ENCODE measurements at places on chromosomes 12 and 14. TPM values are rescaled to one million over a fixed set of nuclear protein-coding genes. Genes with fewer than 3 reads are reported as not detected.

Gene MOAP1
- total RNA-seq = 23.1 TPM

Gene FOXA1
- not detected for total RNA-seq

Gene ANKS1B
- 0.30 TPM for total RNA-seq

Gene AMN
- 0.20 TPM for total RNA-seq

Gene MIP
- total RNA-seq = not detected

Gene PTCSC3
- not detected for total RNA-seq

GRCh38 chr14:89344920-89345254 is 72.1 kb downstream of the FOXN3 start:
- DNase-seq = no peak

DNA sequence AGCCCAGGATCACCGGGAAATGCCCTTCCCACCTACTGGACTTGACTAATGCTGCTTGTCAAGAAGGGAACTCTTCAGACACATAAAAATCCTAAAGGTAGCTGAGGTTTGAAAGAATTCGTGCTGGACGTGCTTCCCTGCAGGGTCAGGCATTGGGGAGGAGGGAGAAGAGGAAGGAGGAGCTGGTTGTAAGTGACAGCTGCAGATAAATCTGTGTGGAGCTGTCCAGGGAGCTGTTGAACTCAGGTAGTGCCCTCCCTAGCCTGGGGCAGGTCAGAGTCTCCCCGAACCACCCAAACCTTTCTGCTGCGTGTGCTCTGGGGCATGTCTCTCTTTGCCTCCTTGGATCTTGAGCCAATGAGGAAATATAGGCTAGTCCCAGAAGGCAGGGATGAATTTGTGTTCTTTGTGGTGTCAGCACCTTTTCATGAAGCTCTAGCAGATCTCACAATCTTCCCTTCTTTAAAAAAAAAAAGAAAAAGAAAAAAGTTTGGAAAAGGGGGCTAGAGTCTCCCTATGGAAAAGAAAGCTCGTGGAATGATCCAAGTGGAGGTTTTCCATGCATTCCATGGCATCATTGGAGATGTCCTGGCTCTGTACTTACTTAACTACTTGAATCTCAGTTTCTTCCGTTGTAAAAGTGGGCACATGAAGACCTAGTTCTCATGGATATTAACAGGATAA is 23.6 kb upstream of the FOS start:
- DNase-seq = no peak

- DNase-seq = no peak
Measured at GRCh38 chr12:4307593-4308333, 13.2 kb upstream of the TIGAR start.

- DNase-seq = no peak
Measured at GRCh38 chr14:99321955-99322730, 50.1 kb upstream of the BCL11B start.

DNA sequence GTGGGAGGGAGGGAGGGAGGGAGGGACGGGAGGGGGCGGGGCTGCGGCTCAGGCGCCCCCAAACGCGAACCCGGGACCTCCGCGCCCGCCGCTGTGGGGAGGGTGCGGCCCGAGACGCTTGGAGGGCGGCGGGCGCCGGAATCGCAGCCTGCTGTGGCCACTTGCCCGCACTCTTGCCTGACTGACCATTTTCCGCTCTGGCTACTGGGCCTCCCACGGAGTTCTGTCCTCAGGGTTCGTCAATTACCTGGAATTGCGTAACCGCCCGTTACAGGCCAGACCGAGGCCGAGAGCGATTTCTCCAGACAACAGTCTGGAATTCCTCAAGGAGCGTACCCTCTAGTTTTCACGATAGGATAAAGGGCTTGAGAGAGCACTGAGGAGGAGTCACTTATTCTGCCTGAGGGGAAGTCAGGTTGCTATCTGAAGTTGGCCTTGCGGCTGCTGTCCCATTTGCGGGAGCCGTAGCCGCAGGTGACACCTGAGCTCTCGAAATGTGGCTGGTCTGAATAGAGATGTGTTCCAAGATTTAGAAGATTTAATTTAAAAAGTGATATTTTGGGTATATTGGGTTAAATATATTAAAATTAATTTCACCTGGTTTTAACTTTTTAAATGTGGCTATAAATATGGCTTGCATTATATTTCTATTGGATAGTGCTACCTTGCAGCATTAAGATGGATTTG is 446 bp upstream of the ZNF641 start:
- DNase-seq = no peak

- DNase-seq = no peak
Measured at GRCh38 chr12:48220701-48221100, 17.6 kb upstream of the OR10AD1 start.
